ENCODE measurements at places on chromosomes 2 and 18.

- no peak for DNase-seq
Measured at GRCh38 chr2:136239079-136239685, 121.2 kb upstream of the CXCR4 start.

DNA sequence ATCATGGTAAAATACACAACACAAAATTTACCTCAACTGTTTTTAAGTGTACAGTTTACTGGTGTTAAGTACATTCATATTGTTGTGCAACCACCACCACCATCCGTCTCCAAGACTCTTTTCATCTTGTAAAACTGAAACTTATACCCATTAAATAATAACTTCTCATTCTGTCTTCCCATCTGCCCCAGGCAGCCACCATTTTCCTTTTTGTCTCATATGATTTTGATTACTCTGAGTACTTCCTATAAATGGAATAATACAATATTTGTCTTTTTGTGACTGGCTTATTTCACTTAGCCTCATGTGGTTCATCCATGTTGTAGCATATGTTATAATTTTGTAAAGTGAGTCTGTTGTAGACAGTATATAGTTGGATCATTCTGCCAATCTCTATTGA is 82.7 kb downstream of the ALMS1 start:
- no peak for DNase-seq

- no peak for DNase-seq
Measured at GRCh38 chr2:53508667-53509066, 258.9 kb upstream of the CHAC2 start.

- DNase-seq: no peak
Measured at GRCh38 chr2:128477891-128478290, 159.2 kb upstream of the HS6ST1 start.

DNA sequence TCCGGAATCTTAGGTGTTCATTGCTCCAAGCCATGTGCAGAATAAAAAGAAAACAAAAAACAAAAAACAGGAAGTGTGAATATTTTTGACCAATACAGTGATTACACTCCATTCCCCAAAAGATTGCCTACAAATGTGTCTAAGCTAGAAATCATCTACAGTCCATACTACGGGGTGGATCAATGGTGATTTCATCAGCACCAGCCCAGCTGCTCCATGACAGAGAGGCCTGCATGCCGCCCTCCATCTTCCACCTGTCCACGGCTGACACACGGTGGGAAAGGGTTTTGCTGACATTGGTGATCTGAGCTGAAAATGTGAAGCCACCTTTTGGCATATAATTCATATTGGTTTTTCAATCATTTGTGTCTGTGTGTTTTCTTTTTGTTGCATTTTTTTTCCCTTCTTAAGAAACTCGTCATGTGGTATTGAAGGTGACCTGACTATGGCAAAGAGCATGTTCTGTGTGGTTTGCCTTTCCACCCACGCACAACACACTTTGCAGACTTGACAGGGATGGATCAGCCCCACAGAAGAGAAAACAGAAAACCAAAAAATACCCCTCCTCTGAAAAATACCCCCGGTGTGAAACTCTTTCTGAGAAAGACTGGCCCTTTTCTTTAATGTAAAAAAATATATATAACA is 533.1 kb downstream of the RNF144A start:
- DNase-seq: no peak

GRCh38 chr18:31268985-31269406 is 49.0 kb upstream of the DSG1 start:
- no peak for DNase-seq

GRCh38 chr18:55296778-55297177 is 291.2 kb downstream of the TCF4 start:
- DNase-seq: no peak

DNA sequence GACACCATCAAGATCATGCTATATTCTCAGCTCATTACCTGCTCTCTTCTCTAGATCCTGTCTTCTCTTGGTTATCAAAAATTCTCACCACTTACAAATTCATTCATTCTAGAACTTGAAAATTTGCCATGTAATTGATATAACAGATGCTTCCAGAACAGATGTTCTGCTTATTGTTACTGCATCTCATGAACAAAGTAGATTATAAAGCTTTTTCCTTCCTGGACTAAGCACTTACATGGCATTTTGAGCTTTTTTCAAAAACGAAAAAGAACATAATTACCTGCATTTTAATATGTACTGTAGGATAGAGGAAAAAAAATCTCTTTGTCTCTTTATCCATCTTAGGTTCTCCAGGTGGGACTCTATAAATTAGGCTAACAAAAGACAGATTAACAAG is 79.6 kb upstream of the CREB1 start:
- no peak for DNase-seq

GRCh38 chr2:191933307-191934105 is 86.6 kb upstream of the CAVIN2 start:
- no peak for DNase-seq

DNA sequence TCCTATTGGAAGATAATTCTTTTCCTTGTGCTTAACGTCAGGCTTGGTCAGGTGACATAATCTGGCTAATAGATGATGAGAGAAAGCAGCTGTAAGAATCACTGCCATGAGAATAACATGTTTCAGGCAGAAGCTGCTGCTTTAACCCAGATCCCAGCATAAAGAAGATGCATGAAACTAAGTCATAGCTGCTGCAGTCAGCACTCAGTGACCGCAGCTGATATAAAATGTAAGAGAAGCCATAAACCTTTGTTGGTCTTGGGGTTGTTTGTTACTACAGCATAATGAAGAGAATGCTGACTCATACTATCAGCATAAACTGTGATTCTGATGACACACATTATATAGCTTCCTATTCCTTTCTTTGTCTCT is 274.3 kb upstream of the TRIB2 start:
- no peak for DNase-seq

- no peak for DNase-seq
Measured at GRCh38 chr2:68250196-68250595, 2.1 kb downstream of the PPP3R1 start.

DNA sequence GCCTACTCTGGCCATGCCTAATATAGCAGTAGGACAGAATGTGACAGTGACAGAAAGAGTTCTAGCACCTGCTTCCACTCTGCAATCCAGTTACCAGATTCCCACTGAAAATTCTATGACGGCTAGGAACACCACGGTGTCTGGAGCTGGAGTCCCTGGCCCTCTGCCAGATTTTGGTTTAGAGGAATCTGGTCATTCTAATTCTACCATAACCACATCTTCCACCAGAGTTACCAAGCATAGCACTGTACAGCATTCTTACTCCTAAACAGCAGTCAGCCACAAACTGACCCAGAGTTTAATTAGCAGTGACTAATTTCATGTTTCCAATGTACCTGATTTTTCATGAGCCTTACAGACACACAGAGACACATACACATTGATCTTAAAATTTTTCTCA is 45.2 kb upstream of the TTR start:
- no peak for DNase-seq

GRCh38 chr2:37825586-37825985 is 99.5 kb upstream of the RMDN2 start:
- DNase-seq: no peak

GRCh38 chr18:74694436-74694835 is 96.8 kb downstream of the ZNF407 start:
- no peak for DNase-seq

Measured in stimulated activated CD4-positive, alpha-beta T cell treated with anti-CD3 and anti-CD28 coated beads, Interleukin-12 subunit alpha, Interleukin-12 subunit beta, amount 100 ng/mL, for 48 hours (primary cell).